Astrocyte of the spinal cord (primary cell): ENCODE measurements at places on chromosomes 7 and 10.

GRCh38 chr10:49158915-49159314 is 25.1 kb upstream of the FAM170B start:
- DNase-seq, result no peak

DNA sequence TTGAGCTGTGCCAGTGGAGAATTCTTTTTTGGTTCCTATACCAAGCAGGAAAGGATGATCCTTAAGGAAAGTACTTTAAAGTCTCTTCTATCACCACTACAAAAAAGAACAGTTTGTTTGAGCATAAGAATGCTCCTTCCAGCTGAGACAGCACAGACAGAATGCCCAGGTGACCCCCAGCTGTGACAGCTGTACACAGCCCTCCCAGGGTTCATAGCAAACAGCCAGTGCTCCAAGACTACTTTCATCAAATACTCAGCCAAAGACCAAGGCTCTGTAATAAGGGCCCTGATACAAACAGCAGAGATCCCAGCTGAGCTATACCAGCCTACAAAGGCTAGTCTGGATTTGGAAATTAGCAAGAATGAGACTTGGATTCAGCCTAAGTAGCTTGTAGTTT is 65.7 kb downstream of the NXPH1 start:
- DNase-seq, result no peak

DNA sequence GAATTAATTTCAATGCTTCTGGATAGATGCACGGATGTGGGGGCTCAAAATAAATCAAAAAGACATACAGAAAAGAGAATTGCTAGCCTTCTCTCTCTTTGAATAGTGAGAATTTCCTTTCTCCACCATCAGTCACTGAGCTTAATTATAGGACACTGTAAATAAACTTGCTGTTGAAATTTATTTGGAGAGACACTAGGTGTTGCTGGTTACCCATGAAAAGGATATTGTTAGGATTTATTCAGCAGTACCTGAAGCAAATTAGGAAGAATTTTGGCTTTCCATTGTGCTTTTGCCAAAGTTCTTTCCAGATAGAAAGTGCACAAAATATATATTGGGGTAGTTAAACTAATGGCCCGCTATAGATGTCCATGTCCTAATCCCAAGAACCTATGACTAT is 27.6 kb downstream of the GCC1 start:
- DNase-seq, result no peak

DNA sequence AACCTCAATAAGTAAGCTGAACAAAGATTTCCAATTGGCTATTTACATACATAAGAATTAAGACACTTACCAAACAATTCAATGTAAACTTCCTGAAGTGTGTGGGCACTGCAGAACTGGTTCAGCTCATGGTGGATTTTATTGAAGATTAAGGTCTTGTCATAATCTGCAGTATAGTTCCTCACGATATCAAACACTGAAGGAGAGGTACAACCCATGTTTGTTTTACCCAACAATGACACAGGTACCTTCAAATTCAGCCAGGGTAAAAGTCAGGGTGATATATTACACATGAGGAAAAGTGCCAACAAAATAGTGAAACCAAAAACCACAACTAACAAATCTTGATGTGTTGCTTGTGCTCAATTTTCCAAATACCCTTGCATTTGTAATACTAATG is 10.0 kb downstream of the ERLIN1 start:
- no peak for DNase-seq

GRCh38 chr7:154865984-154866685 is 136.8 kb downstream of the PAXIP1 start:
- no peak for DNase-seq

- DNase-seq, result no peak
These were observed 17.7 kb downstream of the MDFIC start for GRCh38 chr7:114939484-114940097.

GRCh38 chr10:6044751-6045313 is 17.3 kb downstream of the IL2RA start:
- DNase-seq, result no peak

- peak; percentile 66 for DNase-seq
These were observed 1.7 kb upstream of the EGR2 start for GRCh38 chr10:62817766-62818425.

DNA sequence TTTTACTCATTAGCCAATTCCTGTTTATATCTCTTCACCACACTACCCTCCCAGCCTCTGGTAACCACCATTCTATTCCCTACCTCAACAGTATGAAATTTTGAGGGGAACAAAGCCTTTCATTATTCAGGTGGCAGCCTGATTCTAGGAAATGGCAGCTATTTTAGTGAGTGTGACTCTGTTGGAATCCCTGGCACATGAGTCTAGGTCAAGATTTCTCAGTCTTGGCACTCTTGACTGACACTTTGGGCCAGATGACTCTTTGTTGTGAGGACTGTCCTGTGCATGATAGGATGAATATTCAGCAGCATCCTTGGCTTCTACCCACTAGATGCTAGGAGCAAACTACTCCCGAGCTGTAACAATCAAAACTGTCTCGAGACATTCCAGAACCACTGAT is 322.8 kb upstream of the PHYHIPL start:
- no peak for DNase-seq

GRCh38 chr7:151793991-151794507 is 82.9 kb downstream of the PRKAG2 start:
- no peak for DNase-seq

DNA sequence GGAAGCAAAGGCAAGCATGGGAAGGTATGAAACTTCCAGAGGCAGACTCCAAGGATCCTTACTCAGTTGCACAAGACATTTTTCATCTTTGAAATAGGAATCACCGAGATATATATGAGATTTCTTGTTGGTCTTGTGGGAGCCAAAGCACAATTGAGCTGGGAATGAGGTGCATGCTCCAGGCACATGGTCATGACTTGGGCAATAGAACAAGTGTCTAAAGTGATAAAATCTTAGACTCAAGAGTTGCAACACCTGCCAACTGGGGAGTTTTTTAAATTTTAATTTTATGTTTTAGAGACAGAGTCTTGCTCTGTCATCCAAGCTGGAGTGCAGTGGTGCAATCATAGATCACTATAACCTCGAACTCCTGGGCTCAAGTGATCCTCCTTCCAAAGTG is 169.5 kb upstream of the ADCY1 start:
- no peak for DNase-seq

DNA sequence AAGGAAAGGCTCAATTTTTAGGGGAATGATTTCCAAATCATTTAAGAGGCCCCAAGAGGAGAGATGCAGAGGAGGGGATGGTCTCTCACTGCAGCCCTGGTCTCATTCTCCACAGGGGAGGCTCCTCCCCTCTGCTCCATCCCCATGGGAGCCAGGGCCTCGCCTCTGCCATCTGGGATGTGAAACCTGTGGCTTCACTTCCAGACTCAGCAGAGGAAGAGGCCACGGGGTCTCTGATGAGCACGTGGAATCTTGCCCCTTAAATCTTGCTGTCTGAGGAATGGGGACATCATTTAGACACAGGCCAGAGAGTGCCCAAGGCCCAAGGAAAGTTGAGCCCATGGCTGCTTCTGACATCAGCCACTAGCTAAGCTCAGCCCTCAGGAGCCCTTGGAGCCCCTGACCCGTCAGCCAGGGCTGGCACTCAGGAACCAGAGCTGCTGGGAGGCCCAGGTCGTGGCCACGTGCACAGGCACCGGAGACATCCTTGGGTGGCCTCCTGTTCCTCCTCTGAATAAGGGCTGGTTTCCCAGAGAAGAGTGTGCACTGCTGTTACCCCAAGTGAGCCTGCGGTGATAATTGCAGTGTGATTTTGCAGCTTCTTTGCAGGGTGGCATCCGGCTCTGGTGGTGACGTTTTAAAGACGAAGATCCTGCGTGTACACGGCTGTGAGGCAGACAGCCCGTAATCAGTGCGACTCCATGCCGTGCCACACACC is 50.5 kb downstream of the VIPR2 start:
- no peak for DNase-seq

- DNase-seq, result no peak
These were observed 22.6 kb downstream of the TMEM254 start for GRCh38 chr10:80100861-80101695.

DNA sequence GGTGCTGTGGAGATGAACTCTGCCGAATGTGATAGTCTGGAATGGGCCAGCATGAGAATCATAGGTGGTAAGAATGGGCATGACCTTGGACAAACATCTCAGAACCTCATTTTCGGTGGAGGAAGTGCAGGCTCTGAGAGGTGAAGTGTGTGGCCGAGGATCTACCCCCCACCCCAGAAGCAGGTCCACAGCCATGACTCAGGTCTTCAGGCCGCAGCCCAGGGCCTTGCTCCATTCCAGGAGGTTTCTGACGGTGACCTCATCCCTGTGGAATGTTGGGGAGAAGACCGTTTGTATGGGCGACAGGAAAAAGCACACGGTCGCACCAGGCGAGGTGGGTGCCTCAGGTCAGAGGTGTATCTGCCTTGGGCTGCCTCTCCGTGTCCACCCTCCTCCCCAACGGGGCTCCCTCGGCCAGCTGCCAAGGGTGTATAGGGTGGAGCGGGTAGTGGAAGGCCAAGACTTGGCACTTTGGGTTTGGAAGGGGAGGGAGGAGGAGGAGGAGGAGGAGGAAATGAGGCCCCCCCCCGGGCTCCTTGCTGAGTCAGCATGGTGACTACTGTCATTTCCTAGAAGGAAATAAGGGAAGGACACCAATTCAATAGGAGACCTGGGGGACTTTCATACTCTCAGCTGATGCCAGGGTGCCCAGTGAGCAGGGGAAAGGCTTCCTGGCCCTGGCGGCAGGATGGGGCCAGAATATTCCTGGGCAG is 168.0 kb upstream of the RHEB start:
- DNase-seq, result peak; percentile 94

- no peak for DNase-seq
These were observed 76.7 kb upstream of the ANLN start for GRCh38 chr7:36312915-36313334.

- no peak for DNase-seq
These were observed 474.2 kb downstream of the ADRA2A start for GRCh38 chr10:111551001-111551400.

DNA sequence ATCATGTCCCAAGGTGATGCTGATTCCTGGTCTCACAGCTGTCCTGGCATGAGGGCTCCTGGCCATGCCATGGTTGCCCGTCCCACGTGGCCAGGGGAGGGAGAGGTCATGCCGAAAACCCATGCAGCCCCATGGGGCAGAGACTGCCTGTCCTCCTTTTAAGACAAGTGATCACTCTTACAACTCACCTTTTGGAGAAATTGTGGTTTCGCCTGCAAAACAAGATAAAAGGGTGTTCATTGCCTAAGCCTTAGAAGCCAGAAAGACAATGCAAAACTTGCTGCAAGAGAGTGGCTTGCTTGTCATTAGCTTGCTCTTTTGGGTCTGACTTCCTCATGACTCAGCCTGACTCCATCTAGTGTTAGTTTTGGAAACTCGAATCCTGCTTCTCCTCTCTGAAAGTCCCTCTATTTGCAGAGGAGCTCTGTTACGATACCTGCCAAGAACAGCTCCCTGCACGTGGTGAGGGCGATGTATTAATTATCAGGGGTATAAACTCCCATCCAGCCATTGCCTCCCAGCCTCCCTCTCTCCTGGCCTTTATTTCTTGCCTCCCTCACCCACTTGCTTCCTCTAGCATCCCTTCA is 26.7 kb downstream of the TMEM273 start:
- peak; percentile 60 for DNase-seq

- DNase-seq, result no peak
These were observed 211.0 kb downstream of the LRRN3 start for GRCh38 chr7:111301891-111302290.

DNA sequence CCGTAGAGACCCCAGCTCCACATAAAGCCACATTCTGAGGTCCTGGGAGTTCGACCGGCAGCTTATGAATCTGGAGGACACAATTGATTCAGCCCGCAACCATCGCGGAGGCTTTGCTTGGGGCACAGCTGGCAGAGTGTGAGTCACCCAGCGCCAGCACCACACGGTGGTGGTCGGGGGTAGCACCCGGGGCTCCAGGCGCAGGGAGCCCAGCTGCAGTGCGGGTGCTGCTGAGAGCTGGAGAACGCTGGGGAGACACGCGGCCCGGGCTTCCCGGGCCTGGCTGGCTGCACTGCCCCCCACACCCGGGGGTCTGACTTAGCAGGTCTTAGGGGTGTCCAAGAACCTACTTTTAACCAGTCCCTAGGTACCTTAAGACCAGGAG is 87.9 kb downstream of the PAXIP1 start:
- no peak for DNase-seq

DNA sequence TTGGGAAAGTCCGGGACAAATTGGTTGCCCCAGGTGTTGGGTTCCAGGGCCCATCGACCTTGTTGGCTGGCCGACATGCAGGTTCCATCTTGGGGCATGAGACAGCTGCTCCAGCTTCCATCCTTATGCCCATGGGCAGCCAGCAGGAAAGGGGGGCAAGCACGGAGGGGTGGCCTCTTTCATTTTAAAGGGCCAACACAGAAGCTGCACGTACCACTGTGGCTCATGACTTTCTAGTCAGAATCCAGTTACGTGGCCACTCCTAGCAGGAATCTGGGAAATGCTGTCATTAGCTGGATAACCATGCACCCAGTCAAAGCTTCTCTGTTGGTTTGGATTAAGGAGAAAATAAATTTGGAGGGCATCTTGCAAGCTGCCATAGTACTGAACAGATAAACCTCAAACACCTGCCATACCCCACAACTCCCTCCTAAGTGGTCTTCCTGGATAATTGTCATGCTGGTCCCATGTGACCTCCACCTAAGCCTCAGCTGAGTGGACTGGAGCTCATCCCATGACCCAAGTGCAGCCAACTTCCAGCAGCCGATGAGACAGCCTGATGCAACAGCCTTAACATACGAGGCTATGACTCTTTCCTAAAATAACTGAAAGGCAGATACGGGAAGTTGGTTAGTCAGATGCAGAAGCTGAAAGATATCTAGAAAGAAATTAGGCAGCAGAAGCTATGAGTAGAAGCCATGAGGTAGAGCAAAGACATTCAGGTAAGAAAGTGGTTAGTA is 21.4 kb upstream of the GSDME start:
- DNase-seq, result peak; percentile 71

GRCh38 chr7:23242321-23242720 is 4.3 kb upstream of the GPNMB start:
- no peak for DNase-seq

DNA sequence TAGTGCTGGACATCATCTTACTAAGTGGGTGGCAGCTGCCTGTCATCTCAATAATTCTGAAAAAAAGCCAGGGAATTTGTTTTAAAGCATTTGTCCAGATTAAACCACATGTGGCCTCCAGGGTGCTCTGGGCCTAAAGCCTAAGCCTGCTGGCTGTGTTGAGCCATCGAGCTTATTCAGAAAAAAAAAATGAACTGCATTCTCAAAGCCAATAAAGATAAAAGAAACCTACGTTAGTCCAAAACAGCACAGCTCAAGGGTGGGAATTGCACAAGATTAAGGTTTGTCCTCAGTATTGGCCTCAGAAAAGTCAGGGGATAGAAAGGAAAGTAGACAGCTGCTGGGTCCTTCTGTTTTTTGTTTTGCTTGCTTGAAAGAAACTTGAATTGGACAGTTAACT is 22.6 kb upstream of the PRTFDC1 start:
- DNase-seq, result peak; percentile 69

- no peak for DNase-seq
These were observed 125.3 kb upstream of the CCDC6 start for GRCh38 chr10:60031664-60032063.
